ENCODE measurements at places on chromosomes 2 and 18.

DNA sequence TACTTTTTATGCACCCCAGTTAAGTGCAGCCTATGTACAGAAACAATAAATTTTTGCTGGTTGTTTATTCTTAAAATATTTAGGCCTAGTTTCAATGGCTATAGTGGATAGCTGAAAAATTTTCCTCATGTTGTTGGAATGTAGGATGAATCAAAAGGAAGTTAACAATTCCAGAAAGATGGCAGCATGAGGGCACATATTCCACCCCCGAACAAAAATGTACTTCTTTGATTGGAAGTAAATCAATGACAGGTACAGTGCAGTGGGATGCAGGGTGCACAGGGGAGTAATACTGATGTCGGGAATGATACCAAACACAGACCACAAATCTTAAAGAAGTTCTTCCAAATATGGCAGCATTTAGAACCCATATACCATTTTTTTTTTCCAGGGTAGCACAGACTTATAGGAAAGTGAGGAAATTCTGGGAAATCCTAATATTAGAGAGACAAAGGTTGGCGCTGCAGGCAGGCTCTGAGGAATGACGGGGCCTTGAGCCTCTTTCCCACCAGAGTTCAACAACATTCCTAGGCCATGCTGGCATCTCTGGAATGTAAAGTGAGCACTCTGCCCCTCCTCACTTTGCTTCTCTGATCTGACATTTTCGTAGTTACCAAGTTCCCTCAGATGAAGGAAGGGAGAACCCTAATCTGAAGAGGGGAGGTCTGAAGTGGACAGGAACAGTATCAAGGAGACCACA, 36.6 kb upstream of the IKZF2 start:
- DNase-seq = no peak

GRCh38 chr2:42256505-42256904, 87.4 kb downstream of the EML4 start:
- DNase-seq = no peak

GRCh38 chr2:54553775-54554174, 97.6 kb downstream of the SPTBN1 start:
- no peak for DNase-seq

GRCh38 chr2:104702031-104702850, 151.7 kb upstream of the POU3F3 start:
- DNase-seq = no peak

- DNase-seq = peak; percentile 64
These were observed 48.1 kb upstream of the ARL4C start for GRCh38 chr2:234544659-234545611.

DNA sequence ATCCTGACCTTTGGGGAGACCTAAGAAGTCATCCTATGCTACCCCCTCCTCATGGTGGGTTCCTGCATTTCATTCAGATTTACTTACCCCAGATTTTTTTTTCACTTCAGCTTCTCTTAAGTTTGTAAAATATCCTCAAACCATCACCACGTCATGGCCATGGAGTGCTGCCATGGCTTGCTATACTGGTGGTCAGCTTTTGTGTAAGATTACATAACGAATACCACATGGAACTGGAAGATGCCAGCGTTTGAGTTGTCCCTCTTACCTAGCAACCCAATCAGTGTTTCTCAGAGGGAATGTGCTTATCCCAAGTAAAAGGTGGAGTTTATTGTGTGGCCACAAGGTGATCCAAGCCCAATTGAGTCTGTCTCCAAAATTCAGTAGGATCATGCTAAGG, 148.6 kb upstream of the ALPP start:
- no peak for DNase-seq

GRCh38 chr18:50039746-50040145, 155.2 kb downstream of the MYO5B start:
- DNase-seq = no peak

- no peak for DNase-seq
These were observed 36.7 kb upstream of the TTC39C start for GRCh38 chr18:23977719-23978483.

DNA sequence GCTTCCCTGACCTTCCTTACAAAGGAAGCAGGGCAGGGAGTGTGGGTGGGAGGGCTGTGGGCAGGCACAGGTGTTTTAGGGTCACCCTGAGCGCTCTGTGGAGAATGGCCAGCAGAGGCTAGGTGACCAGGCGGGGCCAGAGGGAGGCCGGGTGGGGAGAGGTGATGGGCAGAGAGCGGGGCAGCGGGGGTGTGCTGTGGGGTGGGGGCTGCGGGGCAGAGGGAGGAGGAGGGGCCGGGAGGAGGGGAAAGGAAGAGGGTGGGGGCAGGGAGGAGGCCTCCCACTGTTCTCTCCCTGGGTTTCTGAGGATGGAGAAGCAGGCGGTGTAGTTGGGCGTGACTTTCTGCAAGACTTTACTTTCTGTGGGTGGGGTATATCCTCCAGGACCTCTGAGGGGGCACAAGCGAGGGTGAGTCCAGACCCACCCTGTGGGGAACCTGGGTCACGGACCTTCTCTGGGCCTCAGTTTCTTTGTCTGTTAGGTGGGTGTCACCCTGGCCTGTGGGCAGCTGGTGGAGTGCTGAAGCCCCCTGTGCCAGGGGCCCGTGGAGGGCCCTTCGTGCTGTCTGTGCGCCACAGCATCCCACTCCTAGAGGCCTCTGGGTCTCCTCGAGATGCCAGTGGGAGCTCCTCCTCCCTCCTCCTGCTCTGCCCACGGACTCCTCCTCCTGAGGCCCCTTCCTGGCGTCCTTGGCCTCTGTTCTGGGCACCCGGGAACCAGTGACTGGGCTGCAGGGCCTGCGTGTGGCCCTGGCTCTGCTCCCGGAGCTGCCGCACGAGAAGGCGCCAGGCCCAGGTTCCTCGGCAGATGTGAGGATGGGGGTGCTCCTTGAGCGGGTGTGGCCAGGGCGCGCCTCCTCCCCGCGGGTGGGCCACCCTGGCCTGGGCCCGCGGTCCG, 6.3 kb upstream of the NEU4 start:
- DNase-seq = no peak

DNA sequence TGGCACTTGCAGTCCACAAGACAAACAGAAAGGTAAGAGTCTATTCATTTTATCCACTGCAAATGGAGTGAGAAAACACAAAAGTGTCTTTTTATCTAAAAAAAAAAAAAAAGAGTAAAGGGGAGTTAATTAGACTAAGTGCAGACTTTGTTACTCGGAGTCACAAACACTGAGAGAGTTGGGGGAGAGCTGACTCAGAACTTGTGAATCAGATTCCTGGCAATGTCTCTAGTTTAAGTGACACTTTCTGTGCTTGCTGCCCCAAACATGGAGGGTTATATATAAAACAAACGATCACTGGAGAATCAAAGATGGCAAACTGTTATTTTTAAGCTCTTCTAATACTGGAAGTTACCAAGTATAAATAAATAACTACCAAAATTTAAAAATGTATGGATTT, 505.8 kb upstream of the NRP2 start:
- DNase-seq = no peak

DNA sequence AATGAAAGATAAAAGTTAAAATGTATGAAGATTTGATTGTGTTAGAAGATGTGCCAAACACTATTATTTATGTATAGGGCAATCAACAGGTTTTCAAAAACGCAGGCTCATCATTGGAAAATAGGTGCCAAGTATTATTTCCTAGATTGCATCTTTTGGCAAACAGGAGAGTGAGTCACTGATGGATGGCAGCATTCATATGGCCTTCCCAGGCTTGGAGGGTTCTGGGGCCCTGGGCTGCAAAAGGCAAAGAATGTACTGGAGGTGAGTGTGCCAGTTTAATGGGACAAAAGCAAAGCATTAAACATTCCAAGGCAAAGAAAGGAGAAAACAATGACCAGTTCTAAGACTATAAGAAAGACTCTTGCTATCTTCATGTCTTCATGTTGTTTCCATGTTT, 379.4 kb downstream of the RIT2 start:
- no peak for DNase-seq

GRCh38 chr2:164530464-164530863, 90.8 kb downstream of the GRB14 start:
- DNase-seq = no peak

GRCh38 chr2:33425586-33426031, 50.8 kb upstream of the RASGRP3 start:
- DNase-seq = no peak

GRCh38 chr2:223967981-223968380, 10.7 kb downstream of the MRPL44 start:
- DNase-seq = no peak

DNA sequence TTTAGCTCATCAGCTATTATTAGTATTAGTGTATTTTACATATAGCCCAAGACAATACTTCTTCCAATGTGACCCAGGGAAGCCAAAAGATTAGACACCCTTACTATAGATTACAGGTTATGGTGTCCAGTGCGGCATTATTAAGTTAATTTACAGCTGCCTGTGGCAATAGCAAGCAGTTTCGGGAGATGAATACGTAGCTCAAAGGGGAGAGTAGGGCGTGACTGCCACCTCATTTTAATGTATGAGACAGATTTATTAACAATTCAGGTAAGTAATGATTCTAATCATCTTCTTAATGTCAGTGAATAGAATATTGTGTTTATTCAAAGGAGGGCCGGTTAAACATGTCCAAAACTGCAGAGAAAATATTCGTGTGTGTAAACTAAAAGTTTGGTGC, 6.8 kb upstream of the DSG3 start:
- no peak for DNase-seq

DNA sequence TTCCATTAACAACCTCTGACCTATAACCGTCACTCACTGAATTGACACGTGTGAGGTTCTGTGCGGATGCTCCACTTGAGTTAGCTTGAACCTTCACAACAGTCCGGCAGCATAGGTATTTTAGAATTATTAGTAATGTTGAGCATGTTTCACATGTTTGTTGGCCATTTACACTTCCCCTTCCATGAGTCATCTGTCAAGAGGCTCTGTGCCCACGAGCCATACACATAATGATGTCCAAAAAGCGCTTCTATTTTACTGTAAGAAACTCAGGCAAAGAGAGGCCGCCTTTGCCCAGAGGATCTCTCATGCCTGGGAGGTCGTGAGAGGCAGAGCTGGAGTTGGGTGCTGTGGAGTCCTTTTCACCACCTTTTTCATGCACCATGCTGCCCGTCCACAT, 28.9 kb upstream of the TMEM214 start:
- no peak for DNase-seq
